ENCODE measurements at places on chromosomes 7 and 10.

DNA sequence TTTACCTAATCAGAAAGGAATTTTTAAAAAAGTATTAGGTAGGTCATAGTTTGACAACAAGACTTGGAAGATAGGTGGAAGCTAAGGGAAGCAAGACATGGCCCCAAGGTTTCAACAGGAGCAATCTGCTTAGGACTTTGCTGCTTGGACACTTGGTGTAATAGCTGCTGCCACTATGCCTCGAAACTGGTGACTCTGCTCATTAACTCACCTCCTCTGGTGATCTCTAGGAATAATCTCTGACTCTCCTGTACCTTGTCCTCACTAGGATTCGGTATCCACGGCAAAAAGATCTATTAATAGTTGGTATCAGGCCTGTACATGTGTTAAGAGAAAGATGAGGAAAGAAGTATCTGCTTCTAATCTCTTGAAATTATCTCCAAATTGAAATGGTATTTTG is 53.1 kb downstream of the PTEN start:
- DNase-seq = no peak

GRCh38 chr7:4406288-4407058 is 275.6 kb upstream of the FOXK1 start:
- no peak for DNase-seq

- DNase-seq = no peak
Observed at GRCh38 chr7:129986600-129986999, 33.8 kb upstream of the UBE2H start.

DNA sequence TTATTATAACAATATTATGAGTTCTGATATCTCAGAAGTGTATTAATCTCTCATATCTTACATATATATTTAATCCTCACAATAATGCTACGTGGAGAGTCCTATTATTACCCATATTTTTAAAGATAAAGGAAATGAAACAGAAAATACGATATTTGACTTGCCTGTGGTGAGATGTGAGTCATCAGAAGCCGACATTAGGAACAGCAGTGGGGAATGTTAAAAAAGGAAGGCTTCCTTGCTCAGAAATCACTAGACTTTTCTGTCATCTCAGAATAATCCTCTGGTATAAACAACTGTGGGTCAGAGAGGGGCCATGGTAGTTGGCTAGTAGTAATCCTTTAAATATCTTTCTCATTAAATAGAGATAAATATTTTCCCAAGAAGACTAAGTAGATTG is 402.3 kb upstream of the PCDH15 start:
- DNase-seq = no peak

GRCh38 chr10:45444976-45445898 is 71.2 kb downstream of the ALOX5 start:
- DNase-seq = no peak

DNA sequence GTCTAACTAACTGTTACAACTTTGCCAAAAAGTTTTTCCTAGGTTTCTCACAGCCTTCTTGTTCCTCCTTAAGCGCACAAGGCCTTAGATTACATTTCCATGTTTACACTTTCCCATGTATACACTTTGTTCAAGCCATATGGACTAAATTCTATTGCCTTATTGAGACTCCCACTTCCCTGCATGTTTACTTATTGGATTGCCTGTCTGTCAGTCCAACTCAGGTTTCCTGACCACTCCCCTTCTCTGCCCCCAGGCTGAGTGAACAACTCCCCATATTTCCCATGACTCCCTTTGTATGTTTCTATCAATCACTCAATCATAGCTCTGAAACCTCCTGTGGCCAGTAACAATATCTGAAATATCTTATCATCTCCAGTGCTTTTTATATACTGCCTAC is 43.0 kb downstream of the SLC25A40 start:
- no peak for DNase-seq

DNA sequence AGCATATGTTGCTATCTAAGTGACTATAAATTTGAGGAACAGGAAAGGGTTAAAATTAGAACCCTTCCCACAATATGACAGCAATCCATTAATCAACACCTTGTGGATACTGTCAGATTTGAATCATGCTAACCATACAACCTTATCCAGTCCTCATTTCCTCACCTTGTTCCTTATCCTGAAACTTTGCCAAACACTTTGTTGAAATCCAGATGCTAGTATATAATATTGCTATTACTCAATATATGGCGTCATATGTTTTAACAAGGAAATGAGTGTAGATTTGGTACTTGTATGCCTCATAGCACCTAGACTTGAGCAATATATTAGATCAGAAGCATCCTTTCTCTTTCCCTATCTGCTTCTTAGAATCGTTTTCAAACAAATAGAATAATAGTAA is 66.3 kb upstream of the SLC25A13 start:
- DNase-seq = peak; percentile 32

- DNase-seq = no peak
Observed at GRCh38 chr10:16656895-16657294, 135.2 kb upstream of the C1QL3 start.

- DNase-seq = no peak
Observed at GRCh38 chr7:51242007-51242691, 74.5 kb downstream of the COBL start.

DNA sequence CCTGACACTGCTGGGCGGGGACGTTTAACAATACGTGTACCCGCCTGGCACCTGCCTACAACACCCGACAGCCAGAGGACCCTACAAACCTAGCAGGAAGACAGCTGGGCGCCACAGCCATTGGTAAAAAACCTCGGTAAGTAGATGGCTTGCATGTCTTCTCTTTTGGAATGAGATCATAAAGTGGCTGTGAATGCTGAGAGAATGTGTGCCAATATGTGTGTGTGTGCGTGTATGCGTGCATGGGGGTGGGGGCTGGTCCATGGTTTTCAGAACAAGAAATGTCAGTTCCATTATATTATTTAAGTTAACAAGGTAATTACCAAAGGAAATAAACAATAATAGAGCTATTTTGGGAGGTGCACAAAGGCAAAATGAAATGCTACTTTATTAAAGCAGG is 39.2 kb downstream of the PAPOLB start:
- DNase-seq = no peak

DNA sequence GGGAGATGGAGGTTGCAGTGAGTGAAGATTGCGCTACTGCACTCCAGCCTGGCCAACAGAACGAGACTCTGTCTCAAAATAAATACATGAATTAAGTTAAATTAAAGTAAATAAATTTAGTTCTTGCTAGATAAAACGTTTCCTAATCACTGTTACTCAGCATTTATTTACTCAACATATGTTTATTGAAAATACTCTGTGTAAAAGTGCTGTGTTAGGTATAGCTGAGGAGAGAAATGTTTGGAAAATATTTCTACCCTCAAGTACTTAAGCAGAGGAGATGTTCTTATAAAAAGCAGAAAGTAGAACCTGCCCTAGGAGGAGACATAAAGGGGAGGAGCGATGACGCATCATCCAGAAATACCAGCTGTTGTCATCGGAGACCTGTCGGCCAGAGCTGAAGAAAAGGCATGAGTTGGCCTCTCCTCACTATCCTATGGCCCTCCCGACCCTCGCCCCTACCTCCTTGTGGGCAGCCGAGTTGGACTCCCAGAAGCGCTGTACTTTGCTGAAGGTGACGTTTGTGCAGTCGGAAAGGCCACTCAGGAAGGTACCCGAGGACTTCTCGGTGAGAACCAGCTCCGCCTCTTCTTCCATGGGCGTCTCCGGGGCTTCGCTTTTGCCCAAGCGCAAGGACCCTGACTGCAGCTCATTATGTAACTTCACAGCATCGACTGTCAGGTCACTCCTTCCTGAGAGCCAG is 1.1 kb downstream of the RRP12 start:
- DNase-seq = no peak

DNA sequence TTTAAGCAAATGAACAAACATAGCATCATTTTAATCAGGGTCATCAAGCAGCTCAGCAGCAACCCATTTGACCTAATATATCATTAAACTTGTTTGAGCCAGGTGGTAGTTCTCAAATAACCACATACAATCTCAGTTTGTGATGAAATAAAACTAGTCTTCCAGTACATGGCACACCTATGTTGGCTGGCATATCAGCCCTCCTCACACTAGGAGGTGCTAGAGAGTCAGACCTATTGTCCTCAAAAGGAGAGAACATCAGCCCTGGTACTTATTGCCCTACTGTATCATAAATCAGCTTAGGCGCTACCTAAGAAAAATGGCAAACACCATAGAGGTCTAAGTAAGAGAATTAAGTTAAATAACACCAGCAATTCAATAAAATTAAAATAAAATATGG is 81.7 kb downstream of the CABCOCO1 start:
- DNase-seq = no peak

DNA sequence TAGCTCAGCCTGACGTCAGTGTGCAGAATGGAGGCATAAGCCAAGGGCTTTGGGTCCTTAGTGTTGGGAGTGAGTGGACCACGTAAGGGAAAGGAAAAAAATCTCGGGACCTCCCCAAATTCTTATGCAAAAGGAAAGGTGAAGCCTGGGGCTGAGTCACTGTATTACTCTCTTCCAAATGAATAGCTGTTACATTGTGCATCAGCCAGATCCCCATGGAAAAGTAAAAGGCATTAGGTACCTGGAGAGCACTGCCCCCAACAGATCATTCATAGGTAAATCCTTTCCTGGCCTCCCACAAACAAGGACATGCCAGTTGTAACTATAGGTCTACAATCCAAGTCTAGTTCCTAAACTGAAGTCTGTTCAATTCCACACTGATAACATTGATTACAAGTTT is 170.5 kb downstream of the C1GALT1 start:
- no peak for DNase-seq

DNA sequence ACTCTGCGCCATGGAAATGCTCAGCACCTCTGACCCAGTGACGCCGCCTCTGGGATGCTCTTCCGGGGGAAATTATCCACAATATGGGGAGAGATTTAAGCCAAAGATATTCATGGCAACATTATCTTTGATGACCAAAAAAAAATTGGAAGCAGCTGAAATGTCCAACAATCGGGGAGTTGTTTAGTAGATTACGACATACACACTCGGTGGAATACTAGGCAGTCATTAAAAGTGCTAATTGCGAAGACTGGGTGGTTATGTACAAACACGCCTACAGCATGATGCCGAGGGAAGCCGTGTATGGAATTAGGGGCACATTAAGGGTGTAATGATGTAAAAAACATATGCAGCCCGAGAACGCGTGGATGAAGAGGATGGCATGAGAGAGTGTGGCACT is 75.2 kb downstream of the UNCX start:
- DNase-seq = no peak

GRCh38 chr10:10482613-10483012 is 535.1 kb upstream of the CELF2 start:
- DNase-seq = no peak

DNA sequence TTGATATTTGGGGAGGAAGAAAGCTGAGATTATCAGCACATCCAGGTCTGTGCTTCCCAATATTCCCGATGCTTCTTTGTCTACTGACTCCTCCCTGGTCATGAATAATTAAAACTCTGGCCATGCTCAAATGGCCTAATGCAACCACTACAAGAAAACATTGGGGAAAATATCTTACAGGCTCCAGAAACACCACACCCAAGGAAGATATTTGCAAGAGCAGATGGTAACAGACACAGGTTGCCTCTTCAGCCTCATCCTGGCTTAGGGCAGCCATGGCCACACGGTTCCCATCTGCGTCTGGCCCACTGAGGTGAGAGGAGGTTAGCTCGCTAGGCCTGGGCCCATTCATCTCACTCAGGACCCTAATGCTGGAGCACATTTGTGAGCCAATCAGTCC is 108.4 kb upstream of the SDK1 start:
- DNase-seq = no peak

DNA sequence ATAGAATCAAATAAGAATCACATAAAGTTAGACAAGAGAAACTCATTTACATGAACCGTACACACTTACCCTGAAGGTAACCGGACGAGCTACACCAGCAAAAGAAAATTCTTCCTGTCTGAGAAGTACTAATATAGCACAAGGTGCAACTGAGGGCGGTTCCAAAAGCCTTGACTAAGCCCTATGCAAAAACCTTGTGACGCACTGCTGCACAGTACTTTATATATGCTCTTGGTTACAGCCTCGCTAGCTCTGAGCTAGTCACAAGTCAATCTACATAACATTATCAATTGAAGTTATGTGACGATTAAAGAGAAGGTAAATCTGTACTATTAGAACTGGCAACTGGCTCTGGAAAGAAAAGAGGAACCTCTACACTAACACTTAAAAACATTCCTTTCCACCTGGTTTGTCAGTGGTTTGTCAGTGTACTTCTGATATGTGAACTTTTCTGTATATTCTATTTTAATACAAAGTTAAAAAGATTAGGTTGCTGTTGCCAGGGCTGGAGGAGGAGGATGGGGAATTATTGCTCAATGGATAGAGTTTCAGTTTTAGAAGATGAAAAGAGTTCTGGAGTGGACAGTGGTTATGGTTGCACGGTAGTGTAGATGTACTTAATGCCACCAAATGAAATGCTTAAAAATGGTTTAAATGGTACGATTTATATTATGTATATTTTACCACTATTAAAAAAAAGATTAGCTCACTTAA is 21.6 kb downstream of the NT5C3A start:
- DNase-seq = no peak

GRCh38 chr7:85554236-85555178 is 367.7 kb upstream of the SEMA3D start:
- peak; percentile 71 for DNase-seq

- no peak for DNase-seq
Observed at GRCh38 chr7:51141451-51142003, 175.1 kb downstream of the COBL start.

DNA sequence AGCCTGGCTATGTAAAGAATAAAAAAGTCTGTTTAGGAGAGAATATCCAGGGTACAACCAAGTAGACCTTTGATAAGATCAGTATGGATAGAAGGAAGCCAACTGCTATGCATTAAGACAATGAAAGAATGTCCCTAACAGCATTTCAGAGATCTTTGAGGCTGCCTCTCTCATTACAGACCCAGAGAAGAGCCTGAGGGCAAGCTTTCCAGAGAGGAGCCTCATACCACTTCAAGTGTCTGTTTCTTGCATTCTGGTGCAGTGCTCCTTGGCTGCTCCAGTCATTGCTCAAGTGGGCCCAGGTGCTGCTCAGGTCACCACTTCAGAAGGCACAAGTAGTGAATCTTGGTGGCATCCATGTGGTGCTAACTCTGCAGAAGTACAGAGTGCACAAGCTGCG is 514.0 kb downstream of the PLXDC2 start:
- no peak for DNase-seq

- DNase-seq = no peak
Observed at GRCh38 chr7:37109843-37110242, 338.8 kb downstream of the ELMO1 start.

DNA sequence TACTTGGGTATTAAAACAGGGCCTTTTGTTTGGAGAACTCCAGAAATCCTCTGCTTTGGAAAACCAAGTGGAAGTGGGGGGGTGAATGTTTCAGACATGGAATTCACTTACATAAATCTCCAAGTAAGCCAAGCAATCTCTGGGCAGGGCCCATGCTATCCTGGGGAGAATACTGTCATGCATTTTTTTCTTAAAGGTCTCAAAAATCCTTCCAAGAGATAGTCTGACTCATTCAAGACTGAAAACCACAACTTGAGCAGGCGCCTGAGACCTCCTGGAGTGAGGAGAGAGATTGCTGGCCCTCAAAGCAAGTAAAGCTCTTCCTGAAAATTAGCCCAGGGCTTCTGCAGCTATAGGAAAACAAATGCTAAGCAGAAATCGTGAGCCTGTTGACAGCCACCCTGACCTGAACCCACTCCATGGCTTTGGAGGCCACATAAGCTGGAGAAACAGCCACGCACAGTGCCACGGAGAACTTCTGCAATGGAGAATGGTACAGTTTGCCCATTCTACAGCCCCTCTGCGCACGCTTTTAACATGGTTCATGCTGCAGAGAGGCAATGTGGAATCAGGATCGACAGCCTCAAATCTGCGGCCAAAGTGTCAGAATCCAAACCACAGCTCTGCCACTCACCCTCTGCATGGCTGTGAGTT is 203.1 kb upstream of the AUTS2 start:
- peak; percentile 97 for DNase-seq

GRCh38 chr10:27619329-27619728 is 115.2 kb downstream of the RAB18 start:
- no peak for DNase-seq

All from fibroblast of skin of left biceps (primary cell).